ENCODE measurements at places on chromosomes 6 and 20.
A peak's percentile ranks its signal among the peaks of the same experiment; 100 is the strongest.

GRCh38 chr20:62042025-62042820, 23.5 kb downstream of the TAF4 start:
- DNase-seq: no peak

DNA sequence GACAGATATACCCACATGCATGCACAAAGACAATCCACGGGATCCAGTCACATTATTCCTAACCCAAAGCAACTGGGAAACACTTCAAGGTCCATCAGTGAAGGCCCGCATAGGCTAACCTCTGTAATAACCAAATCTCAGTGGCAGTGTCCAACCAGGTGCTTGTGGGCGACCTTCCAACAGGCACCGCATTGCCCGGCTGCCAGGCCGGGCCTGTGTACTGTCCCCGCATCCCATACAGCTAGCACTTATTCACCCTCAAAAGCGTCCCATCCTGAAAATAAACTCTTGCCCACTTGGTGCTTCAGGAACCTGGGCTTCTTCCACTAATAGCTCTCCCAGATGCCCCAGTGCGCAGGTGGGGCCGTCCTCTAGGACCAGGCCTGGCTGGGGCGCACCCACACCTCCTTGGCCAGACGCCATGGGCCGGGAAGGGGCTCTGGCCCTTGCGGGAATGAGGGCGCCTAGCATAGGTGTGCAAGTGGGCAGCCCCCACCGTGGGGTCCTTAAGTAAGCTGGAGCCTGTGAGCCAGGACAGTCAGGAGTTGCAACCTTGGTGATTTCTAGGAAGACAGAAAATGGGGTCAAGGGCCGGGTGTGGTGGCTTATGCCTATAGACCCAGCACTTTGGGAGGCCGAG, 1.1 kb upstream of the ENTPD6 start:
- no peak for DNase-seq

- DNase-seq: no peak
Observed at GRCh38 chr6:55319961-55320695, 7.1 kb upstream of the GFRAL start.

GRCh38 chr20:47205577-47206123, 150.8 kb downstream of the ZMYND8 start:
- DNase-seq: peak; percentile 82

GRCh38 chr6:170270984-170271593, 19.8 kb downstream of the DLL1 start:
- DNase-seq: no peak

DNA sequence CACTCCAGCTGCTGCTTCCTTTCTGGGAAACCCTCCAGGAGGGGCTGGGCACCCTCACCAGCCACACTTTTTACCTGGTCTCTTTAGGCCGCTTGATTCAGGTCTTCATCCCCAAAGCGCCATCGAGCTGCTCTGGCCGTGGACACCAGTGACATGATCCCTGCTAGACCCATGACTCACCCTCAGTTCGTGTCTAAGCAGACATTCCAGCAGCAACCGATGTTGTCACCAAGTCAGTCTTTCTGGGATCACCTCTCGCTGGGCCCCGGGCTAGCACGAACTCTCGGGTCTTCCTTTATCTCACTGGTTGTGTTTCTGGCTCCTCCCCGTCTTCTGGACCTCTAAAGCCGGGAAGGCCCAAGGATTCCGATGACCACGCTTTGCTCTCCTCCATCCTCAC, 43.0 kb upstream of the GPR31 start:
- DNase-seq: no peak

- DNase-seq: peak; percentile 87
Observed at GRCh38 chr6:31776989-31777666, at the start of gene VWA7. Gene VWA7 (minus strand): TSS chr6:31777328. CDS start chr6:31776779, 549 bp downstream.

- no peak for DNase-seq
Observed at GRCh38 chr6:156283091-156283490, 494.1 kb upstream of the ARID1B start.

GRCh38 chr20:59013959-59014608, 5.1 kb upstream of the TUBB1 start:
- peak; percentile 40 for DNase-seq

- no peak for DNase-seq
Observed at GRCh38 chr20:5182615-5183254, 55.9 kb downstream of the CDS2 start.

DNA sequence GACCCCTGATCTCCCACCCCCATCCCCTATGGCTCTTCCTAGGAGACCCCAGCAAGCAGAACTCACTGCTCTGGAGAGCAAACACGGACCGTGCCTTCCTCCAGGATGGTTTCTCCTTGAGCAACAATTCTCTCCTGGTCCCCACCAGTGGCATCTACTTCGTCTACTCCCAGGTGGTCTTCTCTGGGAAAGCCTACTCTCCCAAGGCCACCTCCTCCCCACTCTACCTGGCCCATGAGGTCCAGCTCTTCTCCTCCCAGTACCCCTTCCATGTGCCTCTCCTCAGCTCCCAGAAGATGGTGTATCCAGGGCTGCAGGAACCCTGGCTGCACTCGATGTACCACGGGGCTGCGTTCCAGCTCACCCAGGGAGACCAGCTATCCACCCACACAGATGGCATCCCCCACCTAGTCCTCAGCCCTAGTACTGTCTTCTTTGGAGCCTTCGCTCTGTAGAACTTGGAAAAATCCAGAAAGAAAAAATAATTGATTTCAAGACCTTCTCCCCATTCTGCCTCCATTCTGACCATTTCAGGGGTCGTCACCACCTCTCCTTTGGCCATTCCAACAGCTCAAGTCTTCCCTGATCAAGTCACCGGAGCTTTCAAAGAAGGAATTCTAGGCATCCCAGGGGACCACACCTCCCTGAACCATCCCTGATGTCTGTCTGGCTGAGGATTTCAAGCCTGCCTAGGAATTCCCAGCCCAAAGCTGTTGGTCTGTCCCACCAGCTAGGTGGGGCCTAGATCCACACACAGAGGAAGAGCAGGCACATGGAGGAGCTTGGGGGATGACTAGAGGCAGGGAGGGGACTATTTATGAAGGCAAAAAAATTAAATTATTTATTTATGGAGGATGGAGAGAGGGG, 1.4 kb downstream of the LTA start:
- peak; percentile 47 for DNase-seq

DNA sequence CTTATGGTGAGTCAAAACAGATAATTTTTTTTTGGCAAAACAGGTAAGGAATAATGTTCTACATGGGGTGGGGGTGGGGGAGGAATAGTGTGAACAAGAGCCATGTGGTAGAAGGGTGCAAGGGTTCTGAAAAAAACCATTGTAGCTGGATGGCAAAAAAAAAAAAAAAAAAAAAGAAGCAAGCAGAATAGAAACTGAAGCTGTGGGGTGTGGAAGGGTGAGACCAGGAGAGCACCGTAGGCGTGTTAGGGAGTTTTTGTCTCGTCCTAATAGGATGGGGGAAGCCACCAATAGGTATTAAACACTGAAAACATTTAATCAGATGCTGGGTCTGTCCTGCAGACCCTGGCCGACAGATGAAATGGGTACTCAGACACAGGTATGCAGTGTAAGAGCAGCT, 110.1 kb downstream of the ADTRP start:
- DNase-seq: no peak

DNA sequence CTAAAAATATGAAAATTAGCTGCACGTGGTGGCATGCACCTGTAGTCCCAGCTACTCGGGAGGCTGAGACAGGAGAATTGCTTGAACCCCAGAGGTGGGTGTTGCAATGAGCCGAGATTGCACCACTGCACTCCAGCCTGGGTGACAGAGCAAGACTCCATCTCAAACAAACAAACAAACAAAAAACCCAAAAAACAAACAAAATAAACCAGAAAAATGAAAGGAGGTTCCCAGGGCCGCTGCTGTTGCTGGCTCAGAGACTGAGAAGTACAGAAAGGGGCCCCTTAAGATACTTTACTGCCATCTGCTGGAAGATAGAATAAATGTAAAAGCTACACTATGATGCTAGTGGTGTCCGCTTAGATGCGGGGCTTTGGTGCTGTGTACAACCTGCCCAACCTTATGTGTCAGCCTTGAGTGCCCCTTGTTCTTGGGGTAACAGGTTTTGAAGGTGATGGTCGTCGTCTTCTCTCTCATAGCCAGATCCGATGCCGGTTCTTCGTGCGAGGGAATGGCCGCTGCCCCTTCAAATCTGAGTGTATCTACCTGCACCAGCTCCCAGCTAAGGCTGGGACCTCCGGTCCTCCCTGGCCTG, 2.8 kb upstream of the FANCE start:
- peak; percentile 55 for DNase-seq

GRCh38 chr6:24932832-24933231, 2.9 kb downstream of the RIPOR2 start:
- DNase-seq: no peak

DNA sequence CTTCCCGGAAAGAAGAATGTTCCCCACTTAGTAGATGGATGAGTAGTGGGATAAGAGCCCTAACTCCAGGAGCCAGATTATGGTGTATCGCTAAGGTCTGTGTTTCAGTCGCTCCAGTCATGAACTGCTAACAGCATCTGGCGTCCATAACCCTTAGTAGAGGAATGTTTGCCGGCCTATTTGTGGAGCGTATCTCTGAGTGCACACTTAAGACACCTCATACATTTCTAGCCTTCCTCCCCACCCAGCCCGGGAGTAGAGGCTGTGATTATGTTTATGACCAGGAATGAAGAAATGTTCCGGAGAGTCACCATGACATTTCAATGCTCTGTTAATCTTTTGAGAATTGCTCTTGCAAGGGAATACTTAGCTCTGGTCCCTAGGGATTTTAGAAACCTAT, 251.1 kb upstream of the SOX4 start:
- no peak for DNase-seq

DNA sequence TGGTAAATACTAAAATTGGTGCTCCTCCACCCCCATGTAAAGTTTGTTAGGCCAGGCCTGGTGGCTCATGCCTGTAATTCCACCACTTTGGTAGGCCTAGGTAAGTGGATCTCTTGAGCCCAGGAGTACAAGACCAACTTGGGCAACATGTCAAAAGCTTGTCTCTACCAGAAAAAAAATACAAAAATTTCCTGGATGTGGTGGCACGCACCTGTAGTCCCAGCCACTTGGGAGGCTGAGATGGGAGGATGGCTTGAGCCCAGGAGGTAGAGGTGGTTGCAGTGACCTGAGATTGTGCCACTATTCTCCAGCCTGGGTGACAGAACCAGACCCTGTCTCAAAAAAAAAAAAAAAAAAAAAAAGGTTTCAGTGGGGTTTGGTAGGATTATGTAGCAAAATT, 41.7 kb downstream of the ITCH start:
- DNase-seq: no peak

DNA sequence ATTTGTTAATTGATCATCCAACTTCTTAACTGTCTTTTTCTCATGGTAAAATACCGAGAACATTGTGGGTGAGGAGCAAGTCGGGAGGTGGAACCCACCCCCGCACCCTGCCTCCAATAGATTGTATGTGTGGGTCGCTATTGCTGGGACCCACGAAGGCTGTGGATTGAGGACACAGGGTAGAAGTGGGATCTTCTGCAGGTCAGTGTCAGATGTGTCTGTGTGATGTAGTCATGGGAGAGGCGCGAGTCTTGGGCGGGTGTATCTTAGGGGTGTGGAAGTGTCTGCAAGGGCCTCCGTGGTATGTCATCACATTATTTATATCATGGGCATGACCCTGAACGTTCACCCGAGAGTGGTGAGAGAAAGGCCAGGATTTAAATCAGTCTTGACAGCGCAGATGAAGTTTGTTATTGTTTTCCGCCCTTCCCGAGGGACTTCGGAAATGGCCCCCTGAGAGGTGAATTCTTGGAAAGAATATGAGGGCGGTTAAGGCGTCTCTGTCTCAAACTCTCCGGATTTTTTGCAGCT, 472 bp upstream of the PAQR8 start:
- DNase-seq: no peak

DNA sequence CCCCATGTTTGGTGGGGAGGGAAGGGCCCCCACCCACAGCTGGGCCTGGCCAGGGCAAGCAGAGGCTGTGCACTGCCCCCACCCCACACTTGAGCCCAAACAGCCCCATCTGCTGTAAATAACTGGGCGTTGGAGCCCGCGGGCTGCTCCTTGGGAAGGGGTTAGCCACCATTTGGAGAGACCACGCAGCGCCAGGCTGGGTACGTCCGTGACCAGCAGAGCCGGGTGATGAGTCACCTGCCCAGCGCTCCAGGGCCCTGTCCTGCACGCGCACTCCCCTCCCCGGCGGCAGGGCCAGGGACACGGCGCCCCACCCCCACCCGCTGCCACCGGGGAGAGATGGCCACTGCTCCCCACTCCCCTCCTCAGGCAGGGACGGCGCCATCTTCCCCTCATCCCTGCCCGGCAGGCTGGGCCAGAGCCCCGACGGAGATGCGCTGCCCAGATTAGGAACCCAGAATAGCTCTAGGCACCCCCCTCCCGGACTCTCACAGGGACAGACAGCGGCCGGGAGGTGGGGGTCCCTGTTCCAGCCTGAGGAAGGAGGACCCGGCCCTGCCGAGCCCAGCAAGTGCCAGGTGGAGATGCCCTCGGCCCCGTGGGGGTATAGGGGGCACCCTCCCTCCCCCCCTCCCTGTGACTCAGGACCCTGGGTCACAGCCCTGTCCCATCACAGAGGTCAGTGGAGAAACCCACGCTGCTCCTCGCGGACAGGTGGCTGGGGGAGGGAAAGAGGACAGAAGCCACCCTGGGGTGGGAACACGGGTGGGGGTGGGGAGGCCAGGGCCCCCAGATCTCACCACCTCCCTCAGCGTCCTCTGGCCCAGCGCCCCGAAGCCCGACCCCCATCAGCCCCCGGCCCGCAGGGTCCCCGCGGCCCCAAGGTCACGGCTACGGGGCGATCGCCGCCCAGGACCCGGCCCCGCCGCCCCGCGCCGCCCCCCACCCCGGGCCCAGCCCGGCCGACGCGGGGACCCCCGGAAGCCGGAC, 642 bp downstream of the EEF1A2 start:
- no peak for DNase-seq

DNA sequence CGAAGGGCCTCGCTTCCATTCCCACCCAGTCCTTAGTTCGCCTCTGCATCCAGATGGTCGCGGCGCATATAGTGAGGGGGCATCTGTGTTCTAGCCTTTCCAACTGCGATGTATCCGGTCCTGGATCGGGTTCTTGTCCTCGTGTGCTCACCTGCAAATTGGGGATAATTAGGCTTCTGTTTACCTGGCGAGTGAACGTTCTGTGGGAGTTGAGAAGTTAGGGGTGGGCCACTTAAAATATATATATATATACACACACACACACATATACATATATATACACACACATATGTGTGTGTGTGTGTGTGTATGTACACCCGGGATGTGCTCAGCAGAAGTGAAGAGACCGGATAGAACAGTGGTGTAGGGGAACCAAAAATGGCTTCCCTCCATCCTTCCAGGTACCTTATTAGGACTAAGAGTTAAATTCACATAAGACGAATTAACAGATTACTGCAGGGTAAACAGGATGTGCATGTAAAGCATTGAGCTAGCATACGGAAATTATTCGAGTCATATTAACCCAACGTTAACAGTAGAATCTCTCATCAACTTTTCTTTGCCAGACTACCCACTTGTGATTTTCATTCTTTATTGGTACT, 537 bp downstream of the CSTF1 start:
- no peak for DNase-seq
